ENCODE measurements at places on chromosomes 4 and X.

DNA sequence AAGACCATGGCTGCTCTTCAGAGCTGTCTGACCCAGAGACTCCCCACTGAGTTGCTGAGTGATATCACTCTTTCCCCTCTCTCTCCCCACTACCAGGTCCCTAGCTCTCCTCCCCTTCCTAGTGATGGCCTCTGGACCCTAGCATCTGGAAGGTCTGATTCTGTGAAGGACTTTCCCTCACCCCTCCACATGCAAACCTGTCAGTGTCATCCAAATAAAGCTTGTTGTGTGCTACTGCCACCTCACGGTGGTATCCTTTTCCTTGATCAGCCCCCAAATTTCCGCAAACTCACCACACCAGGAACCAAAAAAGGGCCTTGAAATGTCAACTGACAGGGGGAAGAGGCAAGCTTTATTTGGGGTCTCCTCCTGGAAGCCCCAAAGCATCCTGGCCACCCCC lies 500.2 kb downstream of the IDS start:
- no peak for DNase-seq

GRCh38 chr4:10687526-10687925 lies 3.0 kb upstream of the CLNK start:
- no peak for DNase-seq

- DNase-seq = no peak
Observed at GRCh38 chr4:2395038-2395437, 23.4 kb downstream of the ZFYVE28 start.

DNA sequence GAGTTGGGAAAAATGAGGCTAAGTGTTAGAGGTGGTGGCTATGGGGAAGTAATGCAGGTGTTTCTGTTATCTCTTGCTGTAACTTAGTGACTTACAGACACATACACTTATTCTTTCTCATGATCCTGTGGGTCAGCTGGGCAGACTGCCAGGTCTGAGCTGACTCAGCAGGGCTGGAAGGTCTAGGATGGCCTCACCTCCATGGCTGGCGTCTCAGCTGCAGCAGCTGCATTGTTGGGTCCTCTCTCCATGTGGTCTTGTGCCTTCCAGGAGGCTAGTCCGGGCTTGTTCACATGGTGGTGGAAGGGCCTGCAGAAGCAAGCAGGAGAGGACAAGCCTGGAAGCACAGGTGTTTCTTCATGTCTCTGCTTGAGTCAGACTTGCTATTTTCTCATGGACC lies 172.7 kb downstream of the NHS start:
- DNase-seq = peak; percentile 73

DNA sequence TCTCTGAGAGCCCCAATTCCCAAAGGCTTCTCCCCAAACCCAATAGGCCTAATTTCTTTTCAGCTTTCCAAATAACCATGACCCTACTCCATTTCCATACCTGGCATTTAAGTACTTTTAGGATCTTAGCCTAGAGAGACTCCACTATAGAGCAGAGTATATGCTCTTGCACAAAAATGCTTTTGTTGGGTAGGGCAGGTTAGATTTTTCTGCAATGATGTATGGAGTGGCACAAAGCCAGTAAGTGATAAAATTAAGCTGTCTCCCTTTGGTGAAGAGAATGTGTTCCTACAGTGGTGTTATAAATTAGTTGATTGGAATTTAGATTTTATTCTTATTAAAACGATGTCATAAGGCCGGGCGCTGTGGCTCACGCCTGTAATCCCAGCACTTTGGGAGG lies 124.9 kb downstream of the INPP4B start:
- no peak for DNase-seq

- no peak for DNase-seq
Observed at GRCh38 chr4:11847167-11847566, 418.5 kb upstream of the HS3ST1 start.

DNA sequence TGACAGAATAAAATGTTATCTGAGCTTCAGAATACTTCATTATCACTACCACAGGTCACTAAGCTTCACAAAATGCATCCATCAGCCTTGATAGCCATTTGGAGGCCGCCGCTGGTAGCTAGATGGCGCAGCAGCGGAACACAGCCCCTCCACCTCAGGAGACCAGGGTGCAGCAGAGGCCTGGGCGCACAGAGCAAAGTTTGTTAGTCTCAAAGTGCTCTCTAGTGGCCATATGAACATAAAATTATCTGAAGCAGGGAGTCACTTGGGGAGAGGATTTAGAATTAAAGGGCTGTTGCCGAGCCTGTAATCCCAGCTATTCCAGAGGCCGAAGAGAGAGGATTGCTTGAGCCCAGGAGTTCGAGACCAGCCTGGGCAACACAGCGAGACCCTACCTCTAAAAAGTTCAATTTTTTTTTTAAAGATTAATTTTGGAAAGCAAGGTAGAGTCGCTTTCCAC lies 8.1 kb upstream of the DCTD start:
- DNase-seq = peak; percentile 61

- DNase-seq = no peak
Observed at GRCh38 chrX:120293015-120293414, 18.2 kb downstream of the TMEM255A start.

GRCh38 chrX:132615391-132616131 lies 126.7 kb upstream of the MBNL3 start:
- DNase-seq = peak; percentile 11

GRCh38 chrX:97397371-97397770 lies 513.7 kb downstream of the RPA4 start:
- DNase-seq = no peak

- DNase-seq = no peak
Observed at GRCh38 chr4:11471618-11472017, 42.9 kb upstream of the HS3ST1 start.

- no peak for DNase-seq
Observed at GRCh38 chr4:89161841-89162240, 50.5 kb downstream of the TIGD2 start.

DNA sequence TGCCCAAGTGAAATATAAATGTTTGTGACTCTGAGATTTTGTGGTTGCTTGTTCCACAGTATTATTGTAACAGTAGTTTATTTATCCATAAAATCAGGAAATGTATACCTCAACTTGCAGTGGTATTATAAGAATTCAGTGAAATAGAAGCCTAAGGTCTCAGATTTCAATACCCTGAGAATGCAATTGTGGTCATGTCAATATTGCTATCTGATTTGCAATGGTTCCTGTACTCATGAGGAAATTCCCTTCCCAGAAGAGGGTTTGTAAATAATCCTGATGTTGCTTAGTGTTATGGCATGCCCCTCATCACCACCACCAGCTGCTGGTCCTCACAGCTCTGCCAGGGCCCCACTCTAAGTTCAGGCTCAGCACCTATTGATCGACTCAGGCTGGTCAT lies 67.8 kb downstream of the SLC34A2 start:
- no peak for DNase-seq

DNA sequence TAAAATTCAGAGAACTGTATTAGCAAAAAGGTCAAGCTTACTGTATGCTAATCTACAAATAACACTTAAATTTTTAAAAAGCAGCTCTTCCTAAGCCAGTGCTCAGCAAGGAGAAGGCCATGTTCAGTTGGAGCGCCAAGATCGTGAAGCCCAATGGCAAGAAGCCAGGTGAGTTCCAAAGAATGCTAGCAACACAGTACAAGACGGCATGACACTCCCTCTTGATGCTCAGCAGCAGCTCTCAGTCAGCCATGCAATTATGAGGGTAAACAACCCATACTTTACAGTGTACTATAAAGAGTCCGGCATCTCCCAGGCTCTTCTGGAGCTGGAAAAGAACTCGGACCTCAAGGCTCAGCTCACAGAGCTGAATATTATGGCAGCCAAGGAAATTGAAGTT lies 34.9 kb downstream of the STX18 start:
- DNase-seq = no peak

Data from NCI-H345 (cell line).